HCT116 (cell line): ENCODE measurements at places on chromosomes 16 and 17. TPM values are rescaled to one million over a fixed set of nuclear protein-coding genes. Genes with fewer than 3 reads are reported as not detected.

TBC1D3K gene
- total RNA-seq = not detected

- no peaks in the 10 kb centered on the region for H3K36me3 ChIP-seq
- H3K27ac ChIP-seq = no peak overlapping the region
Measured at GRCh38 chr16:85461022-85461813, 151.9 kb upstream of the GSE1 start.

DNA sequence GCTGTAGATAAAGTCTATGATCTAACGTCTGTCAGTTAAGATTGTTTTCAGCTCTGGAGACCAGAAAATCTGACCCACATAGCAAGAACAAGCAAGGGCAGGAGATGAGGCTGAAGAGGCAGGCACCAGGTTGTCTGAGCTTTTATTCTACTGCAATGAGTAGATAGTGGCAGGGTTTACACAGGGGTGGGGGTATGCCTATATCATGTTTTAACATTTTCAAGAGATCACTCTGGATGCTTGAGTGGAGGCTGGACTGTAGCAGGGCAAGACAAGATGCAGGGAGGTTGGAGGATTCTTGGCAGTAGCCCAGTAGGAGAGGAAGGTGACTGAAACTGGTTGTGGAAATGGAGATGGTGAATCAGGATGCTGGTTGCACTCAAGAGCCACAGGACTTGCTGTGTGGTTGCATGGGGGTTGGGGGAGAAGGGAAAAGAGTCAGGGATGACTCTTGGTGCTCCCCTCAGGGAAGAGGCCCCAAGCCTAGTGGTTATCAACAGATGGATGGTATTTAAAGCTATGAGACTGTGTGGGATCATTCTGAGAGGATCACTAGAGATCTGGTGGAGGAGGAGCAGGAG, 143.1 kb upstream of the KCNJ18 start:
- peaks cover 2% of the 10 kb centered on the region; the same call in 1 of the 2 replicates for H3K4me1 ChIP-seq
- no peak overlapping the region for H3K4me3 ChIP-seq
- H3K36me3 ChIP-seq = no peaks in the 10 kb centered on the region
- no peak overlapping the region for H3K27ac ChIP-seq
- DNase-seq = no peak

NPIPA5 gene
- total RNA-seq = 9.3 TPM

DNA sequence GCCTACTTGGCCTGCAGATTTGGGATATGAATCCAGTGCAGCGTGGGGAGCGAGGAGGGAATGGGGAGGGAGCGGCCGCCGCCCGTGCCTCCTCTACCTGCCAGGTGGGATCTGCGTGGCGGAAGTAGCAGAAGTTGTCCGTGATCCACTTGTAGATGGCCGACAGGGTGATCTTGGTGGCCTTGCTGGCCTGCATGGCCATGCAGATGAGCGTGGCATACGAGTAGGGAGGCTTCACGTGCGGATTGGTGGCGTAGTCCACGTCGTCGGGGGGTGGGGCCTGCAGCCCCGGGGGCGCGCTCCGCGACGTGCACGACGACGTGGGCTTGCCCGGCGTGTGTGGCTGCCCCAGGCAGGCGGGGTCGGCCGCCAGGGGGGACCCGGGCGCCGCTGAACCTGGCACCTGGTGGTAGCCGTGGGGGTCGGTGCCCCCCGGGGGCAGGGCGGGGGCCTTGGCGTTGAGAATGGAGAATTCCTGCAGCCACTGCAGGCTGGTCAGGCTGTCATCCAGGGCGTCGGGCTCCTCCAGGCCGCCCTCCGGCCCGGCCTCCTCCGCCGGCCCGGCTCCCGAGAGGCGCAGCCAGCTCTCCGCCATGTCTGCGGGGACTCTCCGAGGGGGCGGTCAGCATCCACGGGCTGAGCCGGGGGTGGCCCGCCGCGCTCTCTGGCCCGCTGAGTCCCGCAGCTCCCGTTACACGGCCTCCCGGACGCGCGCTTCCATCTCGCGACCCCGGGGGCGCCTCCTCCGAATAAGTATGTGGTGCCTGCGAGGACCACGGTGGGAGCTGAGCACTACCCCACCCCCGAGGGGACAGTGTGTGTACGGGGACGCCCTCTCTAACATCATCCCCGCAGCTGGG, 1.0 kb downstream of the FOXJ1 start:
- H3K27ac ChIP-seq = no peak overlapping the region
- no peaks in the 10 kb centered on the region for H3K27me3 ChIP-seq
- DNase-seq = no peak
- H3K4me3 ChIP-seq = no peak overlapping the region
- H3K36me3 ChIP-seq = no peaks in the 10 kb centered on the region
- peaks cover 17% of the 10 kb centered on the region; the same call in 1 of the 2 replicates for H3K4me1 ChIP-seq

DNA sequence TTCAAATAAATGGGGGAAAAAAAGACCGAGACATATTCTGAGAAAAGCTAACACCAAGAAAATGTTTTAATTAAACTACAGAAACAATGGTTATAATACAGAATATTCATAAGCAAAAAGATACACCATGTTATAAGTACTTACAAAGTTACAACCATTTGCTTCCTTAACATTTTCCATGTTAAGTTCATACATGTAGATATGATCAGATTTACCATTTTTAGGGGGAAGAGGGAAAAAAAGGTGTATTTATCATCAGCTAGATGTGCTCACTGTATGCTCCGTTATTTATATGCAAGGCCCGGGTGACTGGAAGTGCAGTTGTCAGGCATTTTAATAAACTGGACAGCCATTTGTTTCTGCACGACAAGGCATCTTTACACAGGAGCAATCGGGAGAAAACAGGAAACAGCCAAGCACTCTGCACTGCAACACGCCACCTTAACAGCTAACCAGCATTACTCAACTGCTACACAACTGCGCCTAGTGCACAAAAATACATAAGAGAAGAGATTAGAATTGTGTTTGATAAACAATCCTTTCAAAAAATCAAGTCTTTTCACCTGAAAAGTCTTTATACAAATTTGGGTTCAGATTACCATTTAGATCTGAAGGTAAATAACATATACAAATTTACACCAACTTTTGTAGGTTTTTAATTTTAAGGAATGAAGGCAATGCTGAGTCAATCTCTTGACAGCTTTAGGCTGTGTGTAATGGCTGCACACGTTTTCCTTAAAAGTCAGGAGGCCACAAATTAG, 2.9 kb downstream of the SRSF2 start:
- no peak for DNase-seq
- H3K4me3 ChIP-seq = no peak overlapping the region; the same call in 1 of the 2 replicates
- H3K27ac ChIP-seq = peak overlapping the region; percentile 92; the same call in 1 of the 2 replicates
- no peaks in the 10 kb centered on the region for H3K27me3 ChIP-seq
- H3K4me1 ChIP-seq = peaks cover 16% of the 10 kb centered on the region
- H3K36me3 ChIP-seq = peaks cover 39% of the 10 kb centered on the region

DPEP3 gene
- total RNA-seq = not detected

DNA sequence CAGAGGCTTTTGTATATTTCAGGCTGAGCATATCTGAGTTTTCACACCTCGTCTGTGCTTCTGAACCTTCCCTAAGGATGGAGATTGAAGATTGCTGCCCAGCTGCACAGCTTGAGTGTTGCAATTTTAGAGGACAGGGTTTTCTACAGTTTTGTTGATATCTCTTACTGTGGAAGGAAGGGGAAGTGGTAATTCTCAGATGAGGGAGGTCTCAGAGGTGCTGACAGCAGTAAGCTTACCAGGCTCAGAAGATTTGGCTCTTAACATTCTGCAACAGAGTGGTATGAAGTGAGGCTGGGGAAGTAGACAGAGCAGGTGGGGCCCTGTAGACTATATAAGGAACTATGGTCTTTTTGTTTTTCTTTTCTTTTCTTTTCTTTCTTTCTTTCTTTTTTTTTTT, 45.8 kb upstream of the ARHGAP17 start:
- DNase-seq = no peak
- no peak overlapping the region for H3K27ac ChIP-seq
- no peaks in the 10 kb centered on the region for H3K36me3 ChIP-seq
- no peak overlapping the region for H3K4me3 ChIP-seq
- no peaks in the 10 kb centered on the region for H3K4me1 ChIP-seq

DNA sequence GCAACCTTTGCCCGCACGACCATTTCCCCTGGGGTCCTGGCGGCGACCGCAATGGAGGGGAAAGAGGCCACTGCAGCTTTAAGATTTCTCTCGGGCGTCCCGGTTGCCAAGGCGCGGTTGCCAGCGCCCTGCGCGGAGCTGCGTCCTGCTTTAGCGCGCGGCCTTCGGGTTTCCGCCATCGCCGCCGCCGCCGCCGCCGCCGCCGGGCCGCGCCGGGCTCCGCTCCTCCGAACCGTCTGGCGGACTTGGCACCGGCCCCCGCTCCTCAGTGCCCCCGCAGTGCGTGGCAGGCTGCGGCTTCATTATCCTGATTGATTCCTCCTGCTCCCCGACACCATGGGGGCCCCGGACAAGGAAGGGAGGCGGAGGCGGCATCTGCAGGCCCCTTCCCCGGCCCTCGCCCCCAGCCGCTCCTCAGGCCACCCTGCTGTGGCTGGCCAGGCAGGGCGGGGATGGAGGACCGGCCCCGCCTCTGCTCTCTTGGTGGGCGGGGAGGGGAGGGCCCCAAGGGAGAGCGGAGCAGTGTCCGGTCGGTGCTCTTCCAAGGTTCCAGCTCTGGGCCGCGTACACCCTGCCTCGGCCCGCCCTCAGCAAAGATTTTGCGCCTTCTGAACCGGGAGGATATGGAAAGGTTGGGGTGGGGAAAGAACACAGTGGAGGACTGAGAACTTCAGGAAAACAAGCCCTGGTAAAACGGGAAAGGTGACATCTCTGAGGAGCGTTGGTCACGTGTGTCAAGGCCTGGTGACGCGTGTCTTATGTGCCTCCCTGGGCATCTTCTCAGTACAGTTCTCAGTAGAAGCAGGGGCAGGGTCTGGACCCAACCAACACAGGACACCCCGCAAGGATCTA, 34.0 kb downstream of the NEUROD2 start:
- peak overlapping the region; percentile 44 for H3K4me3 ChIP-seq
- peak; percentile 27 for DNase-seq
- H3K27ac ChIP-seq = peak overlapping the region; percentile 66

GRCh38 chr17:7347630-7348477, 4.1 kb upstream of the KCTD11 start:
- H3K4me3 ChIP-seq = no peak overlapping the region
- H3K27ac ChIP-seq = no peak overlapping the region; the same call in 1 of the 2 replicates
- H3K27me3 ChIP-seq = no peaks in the 10 kb centered on the region
- no peaks in the 10 kb centered on the region for H3K36me3 ChIP-seq

DNA sequence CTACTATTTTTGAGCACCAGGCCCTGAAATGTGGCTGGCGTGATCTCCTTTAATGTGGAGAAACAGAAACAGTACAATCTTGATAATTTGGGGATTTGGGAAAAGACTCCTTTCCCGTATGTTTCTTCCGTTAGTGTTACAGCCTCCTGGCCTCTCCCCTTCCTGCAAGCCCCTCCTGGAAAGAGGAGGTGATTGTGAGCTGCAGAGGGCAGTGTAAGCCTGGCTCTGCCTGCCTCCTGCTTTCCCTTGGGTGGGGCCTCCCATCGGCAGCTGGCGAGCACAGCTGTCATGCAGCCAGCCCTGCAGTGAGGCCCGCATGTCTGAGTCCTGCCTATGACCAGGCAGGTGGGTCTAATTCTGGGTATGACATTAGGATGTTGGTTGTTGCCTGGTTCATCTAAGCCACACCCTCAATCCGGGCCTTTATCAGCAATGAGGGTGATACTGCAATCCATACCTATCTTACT, 48.7 kb upstream of the WSB1 start:
- no peaks in the 10 kb centered on the region for H3K36me3 ChIP-seq
- no peak overlapping the region for H3K27ac ChIP-seq
- 0 out of 2 replicates have a peak overlapping the region, but pooled peaks have one; percentile 1 for H3K4me3 ChIP-seq
- DNase-seq = peak; percentile 69

SHISA6 gene
- not detected for total RNA-seq

- H3K27me3 ChIP-seq = no peaks in the 10 kb centered on the region
- H3K4me1 ChIP-seq = no peaks in the 10 kb centered on the region; the same call in 1 of the 2 replicates
- no peaks in the 10 kb centered on the region for H3K36me3 ChIP-seq
Measured at GRCh38 chr16:70392606-70393005, 45.9 kb downstream of the DDX19A start.

EVI2A gene
- not detected for total RNA-seq

SOST gene
- total RNA-seq = not detected

GRCh38 chr17:60641810-60642220, 35.8 kb upstream of the BCAS3 start:
- DNase-seq = peak; percentile 78
- H3K27ac ChIP-seq = no peak overlapping the region
- H3K36me3 ChIP-seq = peaks cover 4% of the 10 kb centered on the region; the same call in 1 of the 2 replicates
- H3K27me3 ChIP-seq = no peaks in the 10 kb centered on the region
- H3K4me1 ChIP-seq = peaks cover 6% of the 10 kb centered on the region
- no peak overlapping the region for H3K4me3 ChIP-seq

SLFN14 gene
- not detected for total RNA-seq

- no peak overlapping the region for H3K4me3 ChIP-seq
- no peaks in the 10 kb centered on the region for H3K36me3 ChIP-seq
- H3K4me1 ChIP-seq = no peaks in the 10 kb centered on the region
- no peak overlapping the region for H3K27ac ChIP-seq
- no peak for DNase-seq
Measured at GRCh38 chr17:34391241-34391640, 28.2 kb upstream of the CCL1 start.

- H3K27me3 ChIP-seq = peaks cover 24% of the 10 kb centered on the region; the same call in 1 of the 2 replicates
- H3K27ac ChIP-seq = no peak overlapping the region
- DNase-seq = peak; percentile 41
- H3K36me3 ChIP-seq = no peaks in the 10 kb centered on the region
- H3K4me3 ChIP-seq = no peak overlapping the region
Measured at GRCh38 chr17:37650419-37651003, 7.3 kb upstream of the DDX52 start.

GRIN2A gene
- total RNA-seq = 0.02 TPM

DNA sequence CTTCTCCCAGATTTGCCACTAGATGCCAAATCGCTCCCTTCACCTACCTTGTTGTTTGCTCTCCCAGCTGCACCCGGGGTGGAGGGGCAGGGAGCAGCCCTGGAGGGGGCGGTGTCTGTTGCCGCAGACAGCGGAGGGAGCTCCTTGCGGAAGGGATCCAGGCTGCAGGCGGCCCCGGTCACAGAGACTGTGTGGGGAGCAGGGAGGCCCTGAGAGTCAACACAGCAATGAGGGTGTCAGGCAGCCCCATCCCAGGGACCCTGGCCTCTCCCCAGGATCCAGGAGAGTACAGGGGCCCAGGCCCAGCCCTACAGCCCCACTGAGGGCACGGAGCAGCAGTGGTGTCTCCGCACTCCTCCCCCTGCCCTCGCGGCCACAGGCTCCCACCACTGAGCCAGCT, 50.5 kb upstream of the CHMP6 start:
- peaks cover 9% of the 10 kb centered on the region for H3K36me3 ChIP-seq
- no peak overlapping the region for H3K27ac ChIP-seq
- H3K4me1 ChIP-seq = no peaks in the 10 kb centered on the region
- no peak for DNase-seq

- DNase-seq = no peak
- no peaks in the 10 kb centered on the region for H3K27me3 ChIP-seq
- no peaks in the 10 kb centered on the region for H3K36me3 ChIP-seq
Measured at GRCh38 chr17:80427366-80428282, 12.7 kb downstream of the ENDOV start.

GRCh38 chr17:78268191-78268874, 36.9 kb downstream of the TMEM235 start:
- no peak overlapping the region for H3K4me3 ChIP-seq
- no peaks in the 10 kb centered on the region for H3K36me3 ChIP-seq
- DNase-seq = no peak
- peaks cover 8% of the 10 kb centered on the region; the same call in 1 of the 2 replicates for H3K4me1 ChIP-seq
- no peaks in the 10 kb centered on the region for H3K27me3 ChIP-seq

PLD2 gene
- 47.7 TPM for total RNA-seq

SCGB1C2 gene
- not detected for total RNA-seq
